ENCODE measurements at places on chromosomes 5 and 9.
A peak's percentile ranks its signal among the peaks of the same experiment; 100 is the strongest.

- DNase-seq: no peak
These were observed 13.2 kb downstream of the SEMA4D start for GRCh38 chr9:89484475-89485404.

GRCh38 chr9:90547896-90548295 is 94.7 kb downstream of the DIRAS2 start:
- DNase-seq: no peak

DNA sequence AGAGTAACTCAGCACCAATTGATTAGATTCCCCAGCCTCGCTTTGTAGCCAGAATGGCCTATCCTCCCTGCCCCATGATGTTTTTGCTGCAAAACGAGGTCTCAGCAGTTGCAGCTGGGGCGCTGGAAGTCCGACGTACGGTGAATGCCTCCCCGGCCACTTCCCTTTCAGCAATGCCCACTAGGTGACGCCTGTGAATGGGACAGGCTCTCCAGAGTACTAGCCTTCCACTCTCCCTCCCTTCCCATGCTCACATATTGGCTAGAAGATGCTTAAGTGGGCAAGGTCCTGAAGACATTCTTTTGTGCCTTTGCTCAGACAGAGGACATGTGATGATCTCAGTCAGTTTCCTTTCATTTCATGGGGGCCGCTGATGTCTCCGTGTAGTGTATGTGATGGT is 50.8 kb downstream of the DMRT2 start:
- peak; percentile 54 for DNase-seq

DNA sequence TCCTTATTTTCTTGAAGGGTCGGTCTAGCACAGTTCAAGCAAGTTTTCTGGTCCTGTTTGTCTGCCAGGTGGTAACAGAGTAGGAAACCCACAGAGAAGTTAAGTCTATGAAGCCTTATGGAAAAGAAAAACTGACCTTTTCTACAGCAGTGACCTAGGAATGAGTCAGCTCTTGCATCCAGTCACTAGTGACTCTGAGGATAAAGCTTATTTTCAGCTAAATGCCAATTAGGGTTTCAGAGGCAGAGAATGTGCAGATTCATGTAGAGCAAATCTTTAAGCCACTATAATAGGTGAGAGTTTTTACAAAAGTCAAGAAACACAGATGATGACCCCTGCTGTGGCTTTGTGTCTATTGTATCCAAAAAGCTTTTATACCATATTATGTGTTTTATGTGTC is 100.7 kb downstream of the CWC27 start:
- no peak for DNase-seq

- no peak for DNase-seq
These were observed 56.5 kb upstream of the ADRB2 start for GRCh38 chr5:148769941-148770340.

Data from mesothelial cell of epicardium (in vitro differentiated cells).